ENCODE measurements at places on chromosomes 4 and X. TPM values are rescaled to one million over a fixed set of nuclear protein-coding genes. Genes with fewer than 3 reads are reported as not detected.
A peak's percentile ranks its signal among the peaks of the same experiment; 100 is the strongest.

Gene XAGE2
- not detected for total RNA-seq

Gene SORBS2
- total RNA-seq, result 97.4 TPM

Gene MRFAP1L1
- 36.8 TPM for total RNA-seq

Gene CXorf49B
- not detected for total RNA-seq

Gene ZNF718
- total RNA-seq, result 6.8 TPM

Gene MAOB
- 0.77 TPM for total RNA-seq

DNA sequence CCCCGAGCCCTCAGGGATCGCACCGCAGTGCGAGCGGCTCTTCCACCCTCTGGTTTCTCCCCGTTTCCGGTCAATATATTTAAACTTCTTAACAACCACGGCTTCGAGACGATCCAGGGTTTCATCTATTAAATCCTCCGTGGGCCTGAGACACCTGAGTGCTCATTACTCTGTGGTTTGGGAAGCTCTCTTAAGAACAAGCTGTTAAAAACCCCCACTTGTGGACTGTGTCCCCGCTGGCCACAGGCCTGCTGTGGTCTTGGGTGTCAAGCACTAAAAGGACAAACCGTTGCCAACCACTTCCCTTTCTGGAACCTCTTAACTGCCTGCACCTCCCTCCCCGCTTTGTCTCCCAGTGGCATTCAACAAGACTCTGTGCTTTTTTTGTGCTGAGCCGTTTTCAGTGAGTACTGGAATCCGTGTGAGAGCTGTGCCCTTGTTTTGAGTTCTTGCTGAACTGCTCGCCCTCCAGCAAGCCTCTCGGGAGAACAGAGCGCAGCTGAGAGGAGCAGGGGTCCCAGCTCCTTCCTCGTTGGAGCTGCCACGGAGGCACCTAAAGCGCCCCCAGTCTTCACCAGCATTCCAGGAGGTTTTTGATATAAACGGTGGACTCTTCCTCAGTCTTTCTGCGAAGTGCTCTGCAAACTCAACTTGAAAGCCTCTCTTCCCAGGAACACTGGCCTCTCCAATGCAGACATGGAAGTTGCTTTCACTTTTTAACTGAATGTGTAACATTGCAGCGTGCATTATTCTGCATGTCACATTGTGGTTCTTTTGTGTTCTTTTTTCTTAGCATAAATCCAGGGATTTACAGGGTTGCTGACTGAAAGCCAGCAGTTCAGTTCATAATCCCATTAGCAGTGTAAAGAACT, 691 bp upstream of the IGFBP7 start:
- DNase-seq, result peak; percentile 80

DNA sequence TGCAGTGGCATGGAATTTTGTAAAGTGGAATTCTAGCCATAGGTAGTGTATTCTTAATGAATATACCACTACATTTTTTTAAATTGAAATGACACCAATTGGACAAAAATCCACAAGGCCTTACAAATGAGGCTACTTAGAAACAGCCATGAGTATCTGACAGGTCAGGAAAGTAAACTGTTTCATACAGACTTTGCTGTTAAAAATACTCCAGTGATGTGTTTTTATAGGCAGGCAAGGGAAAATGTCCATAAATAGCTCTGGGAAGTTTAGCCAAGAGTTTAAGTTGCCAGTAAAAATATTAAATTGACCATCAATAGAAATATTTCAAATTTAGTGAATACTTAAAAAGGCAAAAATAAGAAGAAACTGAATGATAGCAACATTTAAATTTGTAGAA, 41.8 kb upstream of the PDLIM5 start:
- peak; percentile 33 for DNase-seq

DNA sequence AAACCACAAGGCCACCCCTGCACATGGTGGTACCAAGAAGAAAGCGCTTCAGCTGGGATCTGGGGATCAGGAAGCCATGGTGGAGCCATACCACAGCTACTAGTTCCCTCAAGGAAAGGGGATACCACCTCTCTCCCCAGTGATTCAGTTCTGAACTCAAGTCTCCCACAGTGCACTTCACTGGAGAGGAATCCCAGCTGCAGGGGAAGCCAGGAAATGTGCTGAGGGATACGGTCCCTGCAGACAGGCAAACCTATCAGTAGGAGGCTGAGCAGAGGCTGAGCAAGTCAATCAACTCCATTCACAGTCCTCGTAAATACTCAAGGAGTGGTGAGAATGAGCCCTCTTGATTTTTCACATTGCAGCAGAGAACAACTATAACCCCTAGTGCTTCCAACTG, 11.0 kb downstream of the TMEM192 start:
- DNase-seq, result no peak

DNA sequence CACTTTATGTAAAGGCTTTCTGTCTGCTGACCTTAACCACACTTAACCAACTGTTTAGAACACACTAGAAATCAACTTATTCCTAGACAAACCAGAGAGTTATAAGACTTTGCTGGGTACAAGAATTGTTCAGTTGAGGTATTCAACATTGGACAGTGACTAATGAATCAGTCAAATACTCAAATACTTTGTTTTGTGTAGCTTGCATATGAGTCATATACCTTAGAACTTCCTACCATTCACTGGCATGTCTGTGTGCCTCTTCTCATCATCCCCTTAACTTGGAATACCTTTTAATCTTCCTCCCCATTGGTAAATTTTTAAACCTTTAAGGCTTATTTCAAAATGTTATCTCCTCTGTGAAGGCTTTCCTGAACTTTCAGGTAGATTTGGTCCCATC, 708.8 kb upstream of the GRIA3 start:
- peak; percentile 46 for DNase-seq

DNA sequence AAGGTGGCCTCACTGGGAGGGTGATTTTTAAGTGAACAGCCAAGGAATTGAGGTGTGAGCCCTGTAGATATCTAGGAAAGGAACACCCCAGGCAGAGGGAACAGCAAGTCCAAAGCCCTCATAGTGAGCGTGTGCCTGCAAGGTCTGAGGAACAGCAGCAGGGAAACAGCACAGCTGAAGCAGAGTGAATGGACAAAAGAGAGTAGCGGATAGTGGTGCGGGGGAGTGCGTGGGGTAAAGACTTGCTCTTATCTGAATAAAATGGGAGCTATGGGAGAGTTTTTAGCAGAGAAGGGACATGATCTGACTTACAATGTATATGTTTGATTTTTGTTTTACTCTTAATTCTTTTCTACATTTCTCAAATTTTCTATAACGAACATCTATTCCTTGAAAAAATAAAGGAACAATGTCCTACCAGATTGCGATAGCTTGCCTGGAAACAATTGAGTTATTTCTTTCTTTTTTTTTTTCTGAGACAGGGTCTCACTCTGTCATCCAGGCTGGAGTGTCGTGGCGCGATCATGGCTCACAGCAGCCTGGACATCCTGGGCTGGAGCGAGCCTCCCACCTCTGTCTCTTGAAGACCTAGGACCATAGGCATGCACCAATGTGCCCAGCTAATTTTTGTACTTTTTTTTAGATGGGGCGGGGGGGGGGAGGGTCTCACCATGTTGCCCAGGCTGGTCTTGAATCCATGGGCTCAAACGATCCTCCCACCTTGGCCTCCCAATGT, 19.5 kb upstream of the HADH start:
- DNase-seq, result no peak

DNA sequence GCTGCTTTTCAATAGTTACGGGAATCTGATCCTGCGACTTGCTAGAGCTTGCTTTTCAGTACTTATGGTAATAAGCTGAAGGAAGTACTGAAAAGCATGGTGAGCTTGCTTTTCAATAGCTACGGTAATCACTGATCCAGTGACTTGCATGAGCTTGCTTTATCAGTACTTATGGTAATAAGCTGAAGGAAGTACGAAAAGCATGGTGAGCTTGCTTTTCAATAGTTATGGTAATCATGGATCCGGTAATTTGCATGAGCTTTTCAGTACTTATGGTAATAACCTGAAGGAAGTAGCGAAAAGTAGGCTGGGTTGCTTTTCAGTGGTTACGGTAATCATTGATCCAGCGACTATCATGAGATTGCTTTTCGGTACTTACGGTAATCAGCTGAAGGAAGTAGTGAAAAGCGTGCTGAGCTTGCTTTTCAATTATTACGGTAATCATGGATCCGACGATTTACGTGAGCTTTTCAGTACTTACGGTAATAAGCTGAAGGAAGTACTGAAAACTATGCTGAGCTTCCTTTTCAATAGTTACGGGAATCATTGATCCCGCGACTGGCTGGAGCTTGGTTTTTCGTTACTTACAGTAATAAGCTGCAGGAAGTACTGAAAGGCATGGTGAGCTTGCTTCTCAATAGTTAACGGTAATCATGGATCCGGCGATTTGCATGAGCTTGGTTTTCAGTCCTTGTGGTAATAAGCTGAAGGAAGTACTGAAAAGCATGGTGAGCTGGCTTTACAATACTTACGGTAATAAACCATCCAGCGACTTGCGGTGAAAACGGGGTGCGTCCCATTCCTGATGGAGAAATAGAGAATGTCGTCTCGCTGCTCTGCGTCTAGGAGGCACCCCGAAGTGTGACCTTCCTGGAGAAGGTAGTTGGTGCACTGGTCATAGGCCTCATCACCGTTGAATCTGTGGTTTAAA, 6.5 kb downstream of the CRLF2 start:
- peak; percentile 76 for DNase-seq

GRCh38 chr4:79915246-79915645, 157.8 kb downstream of the ANTXR2 start:
- DNase-seq, result no peak

DNA sequence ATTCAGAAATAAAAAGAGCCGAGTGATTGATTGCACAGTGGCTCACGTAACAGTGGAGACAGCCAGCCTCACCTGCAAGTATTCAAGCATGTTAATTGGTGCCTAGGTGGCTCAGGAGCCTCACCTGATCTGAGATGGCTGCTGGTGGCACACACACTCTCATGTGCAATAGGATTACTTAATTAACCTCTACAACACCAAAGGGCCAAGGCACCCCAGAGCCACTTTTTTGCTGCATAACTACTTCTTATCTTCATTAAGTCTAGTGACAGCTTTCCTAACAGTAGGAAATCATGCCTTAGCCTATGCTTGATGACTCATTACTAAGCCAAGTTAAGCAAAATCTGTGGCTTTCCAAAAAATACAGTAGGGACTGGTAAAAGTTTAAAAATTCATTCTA, 117.3 kb upstream of the NOCT start:
- peak; percentile 71 for DNase-seq

GRCh38 chr4:108620933-108621905, 843 bp downstream of the RPL34 start:
- DNase-seq, result peak; percentile 33

DNA sequence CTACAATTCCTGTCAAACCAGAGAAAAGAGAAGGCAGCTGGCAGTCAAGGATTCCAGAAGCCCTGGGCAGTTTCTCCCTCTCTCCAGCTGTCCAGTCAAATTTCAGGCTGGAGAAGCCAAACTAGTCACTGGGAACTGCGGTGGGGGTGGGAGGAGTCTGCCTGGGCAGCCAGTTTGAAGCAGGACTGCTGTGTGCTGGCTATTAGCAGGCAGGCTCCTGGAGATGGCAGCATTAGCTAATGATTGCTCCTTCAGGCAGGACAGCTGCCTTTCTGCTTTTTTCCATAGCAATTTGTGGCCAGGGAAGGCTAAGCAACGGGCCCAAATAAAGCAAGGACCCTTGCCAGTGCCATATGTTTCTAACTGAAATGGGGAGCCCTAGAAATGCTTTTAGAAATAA, 44.7 kb upstream of the FGF13 start:
- DNase-seq, result peak; percentile 69

DNA sequence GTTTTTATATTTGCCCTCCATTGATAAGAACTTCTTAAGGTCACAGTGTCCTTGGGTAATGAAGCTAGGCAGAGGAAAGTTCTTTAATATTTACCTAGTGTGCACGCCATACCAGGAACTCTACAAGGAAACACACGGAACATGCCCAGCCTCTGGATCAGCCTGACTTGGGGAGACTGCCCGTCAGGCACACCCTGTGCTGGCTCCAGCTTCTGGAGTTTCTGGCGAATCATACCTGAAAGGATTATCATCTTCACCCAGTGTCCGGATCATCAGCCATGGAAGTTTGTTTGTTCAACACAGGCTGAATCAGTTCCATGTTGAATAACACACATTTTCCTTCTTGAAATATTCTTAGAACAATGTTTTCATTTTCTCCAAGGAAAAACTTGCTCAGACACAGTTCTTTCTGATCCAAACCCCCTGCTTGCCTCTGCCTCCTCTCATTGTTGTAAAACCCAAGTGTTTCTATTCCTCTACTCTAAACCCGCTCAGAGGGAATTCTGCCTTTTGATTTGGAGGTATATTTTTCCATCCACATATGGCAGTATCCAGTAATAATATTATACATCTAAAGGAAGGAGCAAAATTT, 176.7 kb downstream of the SHROOM3 start:
- peak; percentile 53 for DNase-seq

GRCh38 chr4:46258431-46258830, 131.5 kb downstream of the GABRA2 start:
- DNase-seq, result no peak

- peak; percentile 53 for DNase-seq
These were observed 285.2 kb upstream of the GATB start for GRCh38 chr4:152045807-152046571.

GRCh38 chr4:101018836-101019235, 328.5 kb downstream of the PPP3CA start:
- no peak for DNase-seq

- no peak for DNase-seq
These were observed 121.9 kb downstream of the SH3RF1 start for GRCh38 chr4:169148885-169149284.

DNA sequence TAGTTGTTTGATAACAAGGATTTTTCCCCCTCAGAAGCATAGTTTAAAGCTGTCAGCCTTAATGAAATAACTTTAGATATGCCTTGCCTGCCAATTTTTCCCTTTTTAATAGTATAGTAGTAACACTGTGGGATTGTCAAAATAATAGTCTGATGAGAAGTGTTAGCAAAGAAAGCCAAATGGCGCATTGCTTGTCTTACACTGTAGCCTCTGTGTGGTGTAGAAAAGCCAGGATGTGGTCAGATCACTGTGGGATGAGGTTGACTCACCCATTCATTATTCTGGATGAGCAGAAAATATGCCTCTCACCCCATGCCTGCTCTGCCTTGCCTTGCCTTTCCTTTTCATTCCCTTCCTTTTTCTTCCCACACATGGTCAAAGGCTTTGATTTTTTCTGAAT, 257.8 kb upstream of the NRK start:
- DNase-seq, result peak; percentile 89

GRCh38 chr4:109910256-109910655, 2.4 kb upstream of the EGF start:
- no peak for DNase-seq

- DNase-seq, result peak; percentile 62
These were observed 309.4 kb upstream of the NOCT start for GRCh38 chr4:138706201-138706600.

DNA sequence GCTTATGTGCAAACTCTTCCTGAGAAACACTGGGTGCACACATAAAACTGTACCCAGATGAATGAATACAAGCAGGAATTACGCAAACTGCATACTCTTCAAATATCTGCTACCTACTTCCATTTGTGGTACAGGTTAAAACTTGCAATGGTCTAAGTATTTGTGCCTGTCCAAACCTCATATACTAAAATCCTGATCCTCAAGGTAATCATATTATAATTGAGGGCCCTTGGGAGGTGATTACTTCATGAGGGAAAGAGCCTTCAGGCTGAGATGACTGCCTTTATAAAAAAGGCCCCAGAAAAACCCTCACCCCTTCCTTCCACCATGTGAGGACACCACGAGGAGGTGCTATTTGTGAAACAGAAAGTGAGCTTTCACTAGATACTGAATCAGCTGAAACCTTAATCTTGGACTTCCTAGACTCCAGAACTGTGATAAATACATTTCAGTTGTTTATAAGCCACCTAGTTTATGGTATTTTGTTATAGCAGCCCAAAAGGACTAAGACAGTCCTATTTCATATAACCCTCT, 1977.2 kb downstream of the PCDH7 start:
- DNase-seq, result no peak

GRCh38 chr4:5186271-5187064, 135.2 kb downstream of the STK32B start:
- DNase-seq, result no peak

- no peak for DNase-seq
These were observed 207.7 kb downstream of the SOWAHB start for GRCh38 chr4:76690011-76690905.
